Putamen (tissue), 1 donor: ENCODE measurements at places on chromosomes 5 and 9.
A peak's percentile ranks its signal among the peaks of the same experiment; 100 is the strongest.

- DNase-seq: peak; percentile 30
Observed at GRCh38 chr9:78821126-78821822, 524.3 kb downstream of the PSAT1 start.

- no peak for DNase-seq
Observed at GRCh38 chr5:170863646-170864045, 1.8 kb downstream of the RANBP17 start.

GRCh38 chr9:137294681-137295237 is 7.3 kb downstream of the NRARP start:
- no peak for DNase-seq

DNA sequence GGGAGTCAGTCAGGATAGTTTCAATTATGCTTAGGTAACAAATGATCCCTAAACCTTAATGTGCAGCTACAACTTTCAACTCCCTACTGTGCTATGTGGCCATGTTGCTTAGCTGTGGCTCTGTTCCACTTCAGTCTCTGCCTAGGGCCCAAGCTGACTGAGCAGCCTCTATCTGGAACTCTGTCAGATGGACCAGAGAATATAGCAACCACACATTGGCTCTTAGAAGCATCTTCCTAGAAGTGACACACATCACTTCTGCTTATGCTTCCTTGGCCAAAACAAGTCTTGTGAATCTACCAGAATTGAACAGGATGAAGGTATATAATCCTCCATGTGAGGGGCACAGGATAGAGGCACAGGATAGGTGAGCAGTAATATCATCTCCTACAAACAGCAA is 36.7 kb upstream of the TNC start:
- no peak for DNase-seq

DNA sequence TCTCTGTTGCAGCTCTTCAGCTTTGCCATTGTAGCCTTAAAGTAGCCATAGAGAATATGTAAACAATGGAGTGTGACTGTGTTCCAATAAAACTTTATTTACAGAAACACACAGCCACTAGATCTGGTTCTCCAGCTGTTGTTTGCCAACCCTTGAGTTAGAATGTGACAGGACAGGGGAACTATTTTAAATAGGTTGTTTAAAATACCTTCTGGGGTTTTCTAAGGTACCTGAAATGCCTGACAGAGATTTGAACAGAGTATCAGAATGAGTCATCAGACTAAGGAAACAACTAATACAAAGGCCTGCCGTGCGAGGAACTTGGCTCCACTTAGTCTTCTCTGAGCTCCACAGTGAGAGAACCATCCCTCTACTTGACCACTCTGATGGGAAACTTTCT is 85.4 kb downstream of the HSD17B4 start:
- no peak for DNase-seq

GRCh38 chr5:139075066-139076050 is 122.8 kb downstream of the SIL1 start:
- no peak for DNase-seq

GRCh38 chr9:74117731-74118130 is 379.4 kb upstream of the RORB start:
- DNase-seq: no peak

DNA sequence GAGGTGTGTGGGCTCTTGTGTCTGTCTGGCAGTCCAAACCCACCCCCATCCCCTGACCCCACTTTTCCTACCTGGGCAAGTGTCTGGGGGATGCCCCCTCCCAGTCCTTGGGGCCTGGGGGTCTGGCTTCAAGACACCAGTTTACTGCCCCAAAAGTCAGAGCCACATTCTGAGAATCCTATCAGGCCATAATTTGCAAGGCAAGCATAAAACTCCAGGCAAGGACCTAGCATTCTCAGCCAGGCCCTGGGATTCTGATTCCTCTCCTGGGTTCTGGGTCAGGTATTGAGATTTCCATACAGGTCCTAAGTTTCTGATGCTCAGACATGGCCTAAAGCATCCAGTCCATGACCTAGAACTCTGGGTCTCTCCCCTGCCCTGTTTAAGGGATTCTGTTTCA is 33.3 kb downstream of the CXXC5 start:
- DNase-seq: no peak

DNA sequence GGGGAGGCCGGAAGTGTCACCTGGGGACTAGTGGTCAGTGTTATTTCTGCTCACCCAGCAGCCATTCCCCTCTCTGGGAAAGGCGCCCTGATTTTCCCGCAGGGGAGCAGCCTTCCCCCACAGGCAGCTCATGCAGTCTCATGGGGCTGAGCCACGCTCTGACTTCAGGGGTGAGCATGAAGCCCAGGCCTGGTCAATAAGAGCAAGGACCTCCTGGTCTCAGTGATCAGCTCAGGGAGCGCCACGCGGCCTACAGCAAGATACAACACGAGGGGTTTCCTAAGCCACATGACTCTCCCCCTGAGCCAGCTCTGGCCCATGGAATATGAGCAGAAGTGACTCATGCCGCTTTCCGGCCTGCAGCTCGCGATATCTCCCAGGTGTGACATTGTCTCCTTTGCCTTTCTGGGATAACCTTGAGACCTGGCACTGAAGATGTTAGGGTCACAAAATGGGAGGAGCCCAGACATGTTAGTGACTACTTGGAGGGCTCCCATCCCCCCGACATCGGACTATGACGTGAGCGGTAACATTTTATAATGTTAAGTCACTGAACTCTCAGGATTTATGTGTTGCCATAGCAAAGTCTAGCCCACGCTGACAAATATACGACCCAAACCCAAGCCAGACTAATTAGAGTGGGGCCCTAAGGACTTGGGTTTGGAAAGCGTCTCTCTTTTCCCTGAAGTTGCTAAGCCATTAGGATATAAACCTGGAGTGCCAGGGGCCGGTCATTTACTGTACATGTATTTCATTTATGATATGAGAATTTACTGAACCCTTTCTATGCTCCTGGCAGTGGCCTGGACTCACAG is 46.5 kb upstream of the GFPT2 start:
- DNase-seq: no peak

GRCh38 chr5:142669477-142669876 is 16.4 kb downstream of the FGF1 start:
- DNase-seq: no peak

- DNase-seq: no peak
Observed at GRCh38 chr9:95133325-95133705, 184.2 kb downstream of the FANCC start.

DNA sequence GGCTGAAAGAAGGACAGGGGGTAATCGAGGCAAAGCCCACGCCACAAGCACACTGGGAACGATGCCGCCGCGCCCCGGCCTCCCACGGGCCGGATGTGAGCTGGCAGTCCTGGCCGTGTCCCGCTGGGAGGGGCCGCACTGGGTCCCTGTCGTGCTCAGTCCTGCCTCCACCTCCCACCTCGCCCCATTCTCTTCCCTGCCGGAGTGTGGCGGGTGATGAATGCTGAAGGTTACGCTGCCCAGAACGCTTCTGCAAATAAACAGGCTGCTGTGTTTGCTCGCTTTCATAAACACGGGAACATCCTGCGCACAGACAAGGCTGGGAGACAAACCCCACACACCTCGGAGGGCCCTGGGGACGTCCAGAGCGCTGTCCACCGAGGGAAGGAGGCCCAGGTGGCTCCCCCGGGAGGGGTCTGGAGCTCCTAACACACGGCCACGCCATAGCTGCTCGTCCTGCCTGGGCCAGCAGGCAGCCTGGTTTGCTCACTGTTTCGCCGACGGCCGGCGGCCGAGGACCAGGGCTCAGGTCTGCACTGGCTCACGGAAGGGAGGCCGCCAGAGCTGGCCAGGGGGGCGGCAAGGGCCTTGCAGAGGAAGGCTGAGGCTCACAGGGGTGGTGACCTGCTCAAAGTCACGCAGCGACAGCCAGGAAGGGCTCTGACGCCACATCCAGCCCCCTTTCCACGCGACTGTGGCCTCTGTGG is 2.3 kb downstream of the DNLZ start:
- no peak for DNase-seq

DNA sequence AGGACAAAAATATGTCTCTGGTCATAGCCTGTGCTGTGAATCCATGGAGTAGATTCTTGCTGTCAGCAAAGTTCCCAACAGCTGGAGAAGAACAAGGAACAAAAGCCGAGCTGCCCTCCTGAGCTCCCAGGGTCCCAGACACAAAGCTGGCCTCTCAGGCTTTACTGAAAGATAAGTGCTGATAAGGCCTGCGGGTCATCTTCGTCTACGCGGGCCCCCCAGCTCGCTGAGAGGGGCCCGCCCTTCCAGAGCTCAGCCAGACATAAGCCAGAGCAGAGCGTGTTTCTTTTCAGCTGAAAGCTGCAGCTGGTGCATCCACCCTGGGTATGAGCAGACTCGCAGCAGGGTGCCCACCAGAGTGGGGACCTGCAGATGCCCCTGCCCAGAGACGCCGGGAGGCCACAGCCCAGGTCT is 84.7 kb downstream of the HSD17B3 start:
- DNase-seq: no peak

GRCh38 chr5:171593401-171593800 is 174.0 kb downstream of the FGF18 start:
- no peak for DNase-seq

DNA sequence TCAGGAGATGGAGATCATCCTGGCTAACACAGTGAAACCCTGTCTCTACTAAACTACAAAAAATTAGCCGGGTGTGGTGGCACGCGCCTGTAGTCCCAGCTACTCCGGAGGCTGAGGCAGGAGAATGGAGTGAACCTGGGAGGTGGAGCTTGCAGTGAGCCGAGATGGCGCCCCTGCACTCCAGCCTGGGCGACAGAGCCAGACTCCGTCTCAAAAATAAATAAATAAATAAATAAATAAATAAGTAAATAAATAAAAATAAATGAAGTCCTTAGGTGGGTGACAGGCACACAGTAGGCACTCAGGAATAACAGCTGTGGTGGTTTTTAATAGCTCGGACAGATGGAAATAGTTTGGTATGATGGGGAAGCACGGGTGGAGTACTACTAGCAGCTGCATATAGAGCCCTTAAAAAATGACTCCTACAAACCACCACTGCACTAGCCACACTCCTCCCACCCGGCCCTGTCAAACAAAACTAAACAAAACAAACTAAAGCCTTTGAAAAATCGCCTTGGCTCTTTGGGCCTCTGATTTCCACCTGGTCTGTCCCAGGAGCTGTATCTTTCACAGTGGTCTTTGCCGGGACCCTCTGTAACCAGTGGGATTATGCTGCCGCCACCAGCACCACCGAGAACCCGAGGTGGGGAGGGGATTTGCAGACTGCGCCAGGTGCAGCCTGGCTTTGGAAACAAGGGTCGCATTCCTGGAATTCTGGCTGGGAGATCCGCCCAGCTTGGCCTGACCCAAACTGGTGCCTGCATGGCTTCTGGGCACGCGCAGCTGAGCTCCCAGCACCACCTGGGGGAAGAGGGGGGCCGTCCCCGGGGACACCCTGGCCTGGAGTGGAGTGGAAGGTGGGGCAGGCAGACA is 5.1 kb upstream of the WDR5 start:
- DNase-seq: no peak

GRCh38 chr9:123445981-123446610 is 90.1 kb downstream of the CRB2 start:
- no peak for DNase-seq

DNA sequence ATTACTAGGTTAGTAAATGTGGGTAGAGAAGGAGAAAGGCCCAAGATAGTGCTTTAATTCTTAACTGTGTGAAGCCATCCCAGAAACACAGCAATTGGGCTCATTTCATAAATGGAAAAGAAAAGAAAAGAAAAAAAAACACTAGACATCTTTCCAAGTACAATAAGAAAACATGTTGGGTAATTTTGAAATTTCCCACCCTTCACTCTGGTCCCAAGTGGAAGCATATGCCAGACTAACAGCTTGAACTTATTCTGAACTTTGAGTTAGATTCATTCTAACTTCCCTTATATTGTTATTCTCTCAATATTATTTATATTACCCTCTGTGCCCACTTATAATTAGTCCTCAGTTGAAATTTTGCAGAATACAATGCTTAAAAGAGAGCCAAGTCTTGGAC is 113.4 kb upstream of the GHR start:
- no peak for DNase-seq

- no peak for DNase-seq
Observed at GRCh38 chr9:114694719-114695269, 12.8 kb upstream of the TEX48 start.

DNA sequence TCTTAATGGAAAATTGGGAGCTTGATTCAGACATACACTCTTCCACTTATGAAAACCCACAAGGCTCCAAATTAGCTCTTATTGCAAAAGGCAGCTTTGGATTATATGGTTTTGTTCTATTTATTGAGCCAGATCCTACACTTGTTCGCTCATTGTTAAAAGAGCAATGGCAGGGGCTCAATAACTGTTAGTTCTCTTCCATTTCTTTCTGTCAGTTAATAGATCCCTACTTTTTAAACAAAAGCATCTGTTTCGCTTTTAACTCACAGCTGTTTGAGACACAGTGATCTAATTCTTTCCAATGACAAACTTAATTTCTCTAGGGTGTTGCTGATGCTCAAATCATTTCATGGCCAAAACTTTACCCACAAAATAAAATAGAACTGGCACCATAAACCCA is 11.7 kb downstream of the C5 start:
- DNase-seq: no peak

GRCh38 chr9:127273326-127273725 is 8.8 kb downstream of the GARNL3 start:
- DNase-seq: no peak

GRCh38 chr9:98107926-98108325 is 11.1 kb downstream of the TRIM14 start:
- no peak for DNase-seq

GRCh38 chr5:120749737-120750136 is 285.6 kb downstream of the PRR16 start:
- no peak for DNase-seq

- DNase-seq: no peak
Observed at GRCh38 chr5:128406803-128407202, 131.2 kb downstream of the FBN2 start.

DNA sequence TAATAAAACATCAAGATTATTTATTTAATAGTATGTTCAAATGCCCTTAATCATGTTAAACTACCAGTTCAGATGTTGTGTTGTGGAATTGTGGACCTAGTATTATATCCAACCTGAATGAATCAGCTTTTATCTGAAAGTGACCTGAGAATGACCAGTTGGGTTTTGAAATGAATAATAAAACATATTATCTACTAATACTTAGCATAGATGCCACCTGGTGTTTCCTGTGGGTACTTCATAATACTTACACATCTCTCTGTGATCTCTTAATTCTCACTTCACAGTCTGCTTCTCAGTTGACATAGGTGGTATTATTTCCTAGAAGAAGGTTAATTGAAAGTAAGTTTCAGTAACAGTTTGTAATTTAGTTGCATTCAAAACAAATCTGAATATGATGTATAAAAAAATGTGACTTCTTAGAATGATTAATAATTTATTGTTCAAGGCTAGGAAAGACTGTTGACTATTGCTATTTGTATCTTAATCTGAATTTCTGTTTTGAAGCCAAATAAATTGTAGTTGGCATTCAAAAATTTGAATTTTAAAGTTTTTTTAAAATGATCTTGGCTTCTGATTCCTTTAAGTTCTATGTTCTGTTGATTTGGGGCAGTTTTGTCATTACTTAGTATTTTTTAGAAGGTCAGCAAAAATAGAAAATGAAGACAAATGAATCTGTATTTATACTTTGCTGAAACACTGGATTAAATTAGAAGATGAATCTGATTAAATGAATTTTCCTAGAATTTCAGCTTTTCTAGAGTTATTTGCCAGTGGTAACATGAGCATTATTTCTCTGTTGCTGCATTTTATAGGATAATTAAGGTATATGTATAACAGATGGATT is 48.2 kb downstream of the KIF2A start:
- no peak for DNase-seq

- no peak for DNase-seq
Observed at GRCh38 chr5:169657127-169657526, 20.1 kb downstream of the DOCK2 start.
